ENCODE measurements at places on chromosomes 13 and 19.

DNA sequence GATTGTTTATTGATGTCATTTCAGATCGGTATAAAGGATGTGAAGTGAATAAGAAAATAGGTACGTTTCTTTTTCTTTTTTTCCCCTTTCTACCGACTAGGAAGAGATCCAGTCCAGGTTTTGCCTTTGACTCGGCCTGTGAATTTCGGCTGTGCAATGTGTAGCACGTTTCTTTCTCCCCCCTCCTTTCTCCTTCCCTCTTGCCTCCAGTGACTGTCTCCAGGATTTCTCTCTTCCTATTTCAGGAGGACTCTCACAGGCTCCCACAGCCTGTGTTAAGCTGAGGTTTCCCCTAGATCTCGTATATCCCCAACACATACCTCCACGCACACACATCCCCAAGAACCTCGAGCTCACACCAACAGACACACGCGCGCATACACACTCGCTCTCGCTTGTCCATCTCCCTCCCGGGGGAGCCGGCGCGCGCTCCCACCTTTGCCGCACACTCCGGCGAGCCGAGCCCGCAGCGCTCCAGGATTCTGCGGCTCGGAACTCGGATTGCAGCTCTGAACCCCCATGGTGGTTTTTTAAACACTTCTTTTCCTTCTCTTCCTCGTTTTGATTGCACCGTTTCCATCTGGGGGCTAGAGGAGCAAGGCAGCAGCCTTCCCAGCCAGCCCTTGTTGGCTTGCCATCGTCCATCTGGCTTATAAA lies at the start of gene GPC6:
Gene GPC6, plus strand, starts transcription at position 185 of the 657 bp plus-strand sequence.
- DNase-seq = no peak

- DNase-seq = peak; percentile 91
Observed at GRCh38 chr19:41439441-41440222, at the start of gene DMAC2. TSS of gene DMAC2 (minus strand) at chr19:41439912. CDS start at chr19:41439899, 13 bp downstream.

DNA sequence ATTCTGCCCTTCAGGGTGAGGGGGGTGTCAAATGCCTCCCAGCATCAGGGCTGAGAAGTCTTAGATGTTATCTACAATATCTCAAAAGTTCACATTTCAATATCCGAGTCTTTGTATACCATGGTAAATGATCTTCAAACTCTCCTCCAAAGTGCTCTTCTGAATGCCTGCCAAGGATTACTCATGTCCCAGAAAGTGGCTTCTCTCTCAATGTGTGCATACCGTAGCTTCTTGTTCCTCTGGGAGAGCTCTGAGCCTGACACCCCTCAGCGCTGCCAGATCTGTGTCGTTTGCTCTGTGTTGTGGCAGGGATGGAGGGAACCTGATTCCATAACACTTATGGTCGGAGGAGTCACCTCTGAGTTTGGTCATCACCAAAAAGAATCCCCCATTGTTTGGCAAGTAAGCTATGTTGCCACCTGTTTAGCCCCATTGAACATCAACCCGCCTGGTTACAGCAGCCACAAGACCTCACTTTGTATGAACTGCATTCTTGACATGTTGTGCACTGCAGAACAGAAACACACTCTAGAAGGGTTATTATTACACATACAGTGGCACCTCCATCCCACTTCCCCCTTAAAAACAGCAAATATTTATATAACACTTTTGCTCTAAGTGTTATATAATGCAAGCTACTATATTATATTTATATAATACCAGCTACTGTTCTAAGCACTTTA lies 163.1 kb upstream of the MIR17HG start:
- no peak for DNase-seq

DNA sequence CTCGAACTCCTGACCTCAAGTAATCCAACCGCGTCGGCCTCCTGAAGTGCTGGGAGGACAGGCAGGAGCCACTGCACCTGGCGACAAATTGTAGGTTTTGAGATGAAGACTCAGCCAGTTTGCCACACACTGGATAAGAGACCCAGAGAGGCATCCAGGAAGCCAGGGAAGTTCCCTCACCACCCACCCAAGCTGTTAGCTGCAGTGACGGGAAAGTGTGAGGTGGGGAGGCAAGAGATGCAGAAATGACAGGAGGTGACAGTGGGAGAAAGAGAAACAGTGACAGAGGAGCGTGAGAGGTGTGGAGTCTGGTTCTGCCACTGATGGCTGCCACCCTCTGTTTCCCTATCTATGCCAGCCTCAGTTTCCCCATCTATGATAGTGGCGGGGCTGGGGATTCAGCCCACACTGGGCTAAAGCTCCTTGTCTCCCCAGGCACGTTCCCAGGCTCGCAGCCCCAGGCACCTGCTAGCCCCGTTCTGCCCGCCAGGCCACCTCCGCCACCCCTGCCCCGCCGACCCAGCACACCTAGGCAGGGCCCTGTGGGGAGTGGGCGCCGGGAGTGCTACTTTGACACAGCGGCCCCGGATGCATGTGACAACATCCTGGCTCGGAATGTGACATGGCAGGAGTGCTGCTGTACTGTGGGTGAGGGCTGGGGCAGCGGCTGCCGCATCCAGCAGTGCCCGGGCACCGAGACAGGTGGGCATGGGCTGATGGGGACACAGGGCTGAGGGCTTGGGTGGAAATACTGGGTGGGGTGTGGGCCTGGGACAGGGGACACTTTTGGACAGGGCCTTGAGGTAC lies 21.0 kb downstream of the LTBP4 start:
- no peak for DNase-seq

DNA sequence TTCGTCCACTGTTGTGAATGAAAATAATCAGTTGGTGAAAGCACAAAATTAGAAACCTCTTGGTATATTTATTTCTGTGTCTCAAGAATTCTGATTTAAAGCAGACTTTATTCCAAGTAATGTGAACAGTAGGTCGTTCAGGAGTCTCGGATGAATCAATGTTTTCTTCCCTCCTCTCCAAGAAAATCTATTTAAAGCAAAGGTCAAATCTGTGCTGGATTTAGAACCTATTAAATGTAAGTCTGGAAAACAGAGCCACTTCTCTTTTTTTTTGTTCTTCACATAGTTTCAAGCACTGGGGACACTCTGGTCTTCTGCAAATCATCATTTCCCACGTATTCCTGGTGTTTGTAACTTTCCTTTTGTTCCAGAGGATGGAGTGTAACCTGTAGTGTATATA lies 312.7 kb downstream of the ATP8A2 start:
- no peak for DNase-seq

- DNase-seq = no peak
Observed at GRCh38 chr19:5078182-5078581, 109.3 kb downstream of the KDM4B start.

GRCh38 chr19:56261145-56261544 lies 11.4 kb upstream of the EDDM13 start:
- DNase-seq = no peak

GRCh38 chr19:18995804-18996241 lies 37.5 kb downstream of the SUGP2 start:
- DNase-seq = no peak

GRCh38 chr13:39494633-39495032 lies 108.4 kb downstream of the LHFPL6 start:
- DNase-seq = no peak

DNA sequence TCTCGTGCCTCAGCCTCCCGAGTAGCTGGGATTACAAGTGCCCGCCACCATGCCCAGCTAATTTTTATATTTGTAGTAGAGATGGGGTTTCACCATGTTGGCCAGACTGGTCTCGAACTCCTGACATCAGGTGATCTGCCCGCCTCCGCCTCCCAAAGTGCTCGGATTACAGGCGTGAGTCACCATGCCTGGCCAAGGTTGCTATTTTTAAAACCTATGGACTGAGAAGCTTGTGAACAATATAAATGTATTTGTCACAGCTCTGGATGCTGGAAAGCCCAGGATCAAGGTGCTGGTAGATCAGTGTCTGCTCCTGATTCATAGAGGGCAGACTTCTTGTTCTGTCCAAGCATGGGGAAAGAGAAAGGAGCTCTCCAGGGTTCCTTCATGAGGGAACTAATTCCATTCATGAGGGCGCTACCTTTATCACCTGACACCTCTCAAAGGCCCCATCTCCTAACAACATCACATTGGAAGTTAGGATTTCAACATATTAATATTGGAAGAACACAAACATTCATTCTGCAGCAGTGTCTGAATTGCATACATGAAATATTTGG lies 16.1 kb downstream of the CARD8 start:
- DNase-seq = no peak

GRCh38 chr13:39528661-39528980 lies 74.4 kb downstream of the LHFPL6 start:
- no peak for DNase-seq

DNA sequence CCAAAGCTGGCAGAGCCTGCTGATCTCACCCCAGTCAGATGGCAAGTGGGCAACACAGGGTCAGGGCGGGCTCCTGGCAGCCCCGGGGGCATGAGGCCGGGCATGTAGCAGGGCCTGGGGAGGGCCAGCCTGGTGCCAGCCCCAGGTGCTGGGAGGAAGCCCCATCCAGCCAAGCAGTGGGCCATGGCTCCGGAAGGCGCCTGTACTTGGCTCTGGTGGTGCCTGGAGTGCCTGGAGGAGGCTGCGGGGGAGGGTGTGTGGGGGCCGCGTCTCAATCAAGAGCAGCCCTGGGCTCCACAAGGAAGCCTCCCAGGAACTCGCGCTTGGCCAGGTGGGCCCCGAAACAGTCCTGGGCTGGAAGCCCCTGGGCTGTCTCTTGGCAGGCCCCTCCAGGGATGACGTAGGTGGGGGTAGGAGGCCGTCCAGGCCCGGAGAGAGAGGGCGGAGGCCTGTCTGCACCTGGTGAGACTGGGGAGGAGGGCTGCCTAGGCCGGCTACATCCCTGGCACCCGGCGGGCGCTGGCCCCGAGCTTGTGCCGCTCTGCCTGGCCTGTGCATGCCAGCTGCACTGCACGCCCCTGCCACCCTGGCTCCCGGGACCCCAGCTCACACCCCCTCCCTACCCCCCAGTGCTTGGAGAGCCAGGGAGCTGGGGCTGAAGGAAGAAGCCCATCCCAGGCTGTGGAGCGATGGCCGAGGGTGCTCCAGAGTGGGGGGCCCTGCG lies 45.9 kb downstream of the COMP start:
- no peak for DNase-seq

DNA sequence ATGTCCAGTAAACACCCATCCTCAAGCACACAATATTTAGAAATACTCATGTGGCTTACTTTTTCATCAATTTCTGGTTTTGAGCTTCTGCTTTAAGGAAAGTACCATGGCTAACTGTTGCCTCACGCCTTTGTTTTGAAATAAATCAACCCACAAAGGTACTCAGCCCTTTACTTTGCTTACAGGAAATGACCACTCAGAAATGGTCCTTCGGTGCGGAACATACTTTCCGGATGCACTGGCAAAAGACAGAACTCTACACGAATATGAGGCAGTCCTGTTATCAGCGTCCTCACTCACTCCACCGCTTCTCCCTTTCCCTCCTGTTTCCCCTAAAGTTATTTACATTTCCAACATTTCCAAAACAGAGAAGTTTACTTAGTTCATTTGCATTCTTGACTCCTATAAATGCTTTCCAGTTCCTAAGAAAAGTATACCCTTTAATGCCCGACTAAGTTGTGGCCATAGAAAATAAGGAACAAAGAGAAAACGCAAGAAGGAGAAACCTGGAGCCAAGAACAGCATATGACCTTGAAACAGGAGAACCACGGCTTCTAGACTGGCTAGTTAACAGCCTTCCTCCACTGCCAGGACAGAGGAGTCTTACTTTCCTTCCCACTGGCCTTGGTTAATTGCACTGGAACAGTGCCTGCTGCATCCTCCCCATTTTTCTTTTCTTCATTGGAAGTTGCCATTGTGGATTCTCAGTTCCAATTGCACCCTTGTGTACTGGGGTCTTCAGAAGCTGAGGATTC lies 10.6 kb downstream of the FPR2 start:
- no peak for DNase-seq

DNA sequence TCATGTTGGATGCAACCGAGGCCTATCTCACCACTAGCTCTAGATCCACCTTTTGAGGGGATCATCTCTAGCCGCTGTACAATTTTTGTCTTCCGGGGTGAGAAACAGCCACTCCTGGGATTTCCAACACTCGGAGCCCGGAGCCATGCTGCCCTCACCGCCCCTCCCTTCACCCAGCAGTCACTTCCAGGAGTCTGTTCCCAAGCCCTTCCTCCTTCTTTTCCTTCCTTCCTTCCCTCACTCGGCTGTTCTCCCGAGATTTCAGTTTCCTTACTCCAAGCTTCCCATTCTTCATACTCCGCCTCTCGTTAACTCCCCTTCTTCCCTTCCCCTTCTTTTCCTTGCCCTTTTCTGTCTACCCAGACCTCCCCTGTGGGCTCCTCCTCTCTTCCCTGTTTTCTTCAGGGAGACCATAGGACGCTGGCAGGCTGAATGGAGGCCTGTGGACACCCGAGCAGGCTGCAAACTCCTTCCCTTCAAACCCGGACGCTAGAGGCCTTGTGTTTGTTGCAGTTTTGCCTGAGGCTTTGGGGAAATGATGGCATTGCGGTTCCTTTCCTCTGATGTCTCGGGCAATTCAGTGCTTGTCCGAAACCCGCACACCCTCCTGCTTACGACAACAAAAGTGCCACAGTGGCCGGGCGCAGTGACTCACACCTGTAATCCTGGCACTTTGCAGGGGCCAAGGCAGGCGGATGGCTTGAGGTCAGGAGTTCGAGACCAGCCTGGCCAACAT lies 96.0 kb downstream of the CAB39L start:
- no peak for DNase-seq

GRCh38 chr13:47875201-47875600 lies 125.9 kb downstream of the SUCLA2 start:
- no peak for DNase-seq

DNA sequence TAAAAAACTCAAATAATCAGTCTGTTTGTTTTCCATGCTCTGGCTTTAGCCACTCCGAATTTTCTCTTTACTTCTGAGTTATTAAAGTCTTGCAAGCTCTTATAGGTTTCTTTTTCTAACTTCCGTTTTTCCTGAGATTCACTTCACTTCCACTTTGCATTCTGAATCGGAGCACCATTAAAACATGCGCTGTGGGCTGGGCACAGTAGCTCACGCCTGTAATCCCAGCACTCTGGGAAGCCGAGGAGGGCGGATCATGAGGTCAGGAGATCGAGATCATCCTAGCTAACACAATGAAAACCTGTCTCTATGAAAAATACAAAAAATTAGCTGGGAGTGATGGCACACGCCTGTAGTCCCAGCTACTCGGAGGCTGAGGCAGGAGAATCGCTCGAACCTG lies 357.9 kb downstream of the SLITRK6 start:
- no peak for DNase-seq

DNA sequence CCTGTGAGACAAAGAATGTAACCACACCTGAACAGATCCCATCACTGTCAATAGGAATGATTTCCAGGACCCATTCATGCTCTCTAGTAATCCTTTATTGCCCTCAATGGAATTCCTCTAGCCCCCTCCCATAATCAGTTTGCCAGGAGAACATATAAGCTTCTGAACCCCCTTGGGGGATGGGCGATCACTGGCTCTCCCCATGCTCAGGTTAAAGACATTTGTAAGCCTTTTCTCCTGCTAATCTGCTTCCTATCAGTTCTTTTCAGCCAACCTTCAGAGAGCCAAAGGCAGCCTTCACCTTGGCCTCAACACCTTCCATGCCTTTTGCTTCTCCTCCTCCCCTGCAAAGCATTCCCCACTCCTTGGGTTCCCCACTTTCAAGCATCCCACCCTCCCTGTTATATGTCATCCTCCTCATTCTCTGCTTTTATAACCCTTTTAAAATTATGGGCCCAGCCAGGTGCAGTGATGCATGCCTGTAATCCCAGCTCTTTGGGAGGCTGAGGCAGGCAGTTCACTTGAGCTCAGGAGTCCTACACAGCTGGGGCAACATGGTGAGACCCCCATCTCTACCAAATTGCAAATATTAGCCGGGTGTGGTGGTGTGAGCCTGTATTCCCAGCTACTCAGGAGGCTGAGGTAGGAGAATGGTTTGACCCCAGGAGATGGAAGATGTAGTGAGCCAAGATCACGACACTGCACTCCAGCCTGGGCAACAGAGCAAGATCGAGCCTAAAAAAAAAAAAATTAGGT lies 12.4 kb downstream of the DPRX start:
- no peak for DNase-seq

- no peak for DNase-seq
Observed at GRCh38 chr13:34847766-34848165, 94.3 kb upstream of the NBEA start.
